Stimulated activated CD8-positive, alpha-beta memory T cell treated with anti-CD3 and anti-CD28 coated beads, Interleukin-15, amount 100 ng/mL, for 24 hours (primary cell): ENCODE measurements at places on chromosomes 12 and 14.

GRCh38 chr12:59181196-59181777 lies 261.0 kb upstream of the LRIG3 start:
- DNase-seq: no peak

DNA sequence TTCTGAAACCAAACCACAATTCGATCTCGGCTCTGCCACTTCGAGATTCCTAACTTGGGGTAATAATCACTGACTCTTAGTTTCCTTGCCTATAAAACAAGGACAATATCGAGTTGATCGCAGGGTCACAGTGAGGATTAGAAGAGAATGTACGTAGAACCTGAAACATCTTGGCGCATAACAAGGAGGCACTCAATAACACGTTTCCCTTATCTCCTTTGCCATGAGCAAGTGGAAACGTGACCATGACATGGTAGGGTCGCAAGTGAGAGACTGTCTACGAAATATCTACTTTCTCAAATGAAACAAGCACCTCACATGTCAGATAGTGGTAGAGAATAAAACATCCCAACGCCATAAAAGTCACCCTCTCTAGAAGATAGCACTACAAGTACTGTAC lies 2.3 kb downstream of the DICER1 start:
- DNase-seq: no peak

- DNase-seq: no peak
These were observed 110.4 kb downstream of the SMOC1 start for GRCh38 chr14:69989622-69990021.

DNA sequence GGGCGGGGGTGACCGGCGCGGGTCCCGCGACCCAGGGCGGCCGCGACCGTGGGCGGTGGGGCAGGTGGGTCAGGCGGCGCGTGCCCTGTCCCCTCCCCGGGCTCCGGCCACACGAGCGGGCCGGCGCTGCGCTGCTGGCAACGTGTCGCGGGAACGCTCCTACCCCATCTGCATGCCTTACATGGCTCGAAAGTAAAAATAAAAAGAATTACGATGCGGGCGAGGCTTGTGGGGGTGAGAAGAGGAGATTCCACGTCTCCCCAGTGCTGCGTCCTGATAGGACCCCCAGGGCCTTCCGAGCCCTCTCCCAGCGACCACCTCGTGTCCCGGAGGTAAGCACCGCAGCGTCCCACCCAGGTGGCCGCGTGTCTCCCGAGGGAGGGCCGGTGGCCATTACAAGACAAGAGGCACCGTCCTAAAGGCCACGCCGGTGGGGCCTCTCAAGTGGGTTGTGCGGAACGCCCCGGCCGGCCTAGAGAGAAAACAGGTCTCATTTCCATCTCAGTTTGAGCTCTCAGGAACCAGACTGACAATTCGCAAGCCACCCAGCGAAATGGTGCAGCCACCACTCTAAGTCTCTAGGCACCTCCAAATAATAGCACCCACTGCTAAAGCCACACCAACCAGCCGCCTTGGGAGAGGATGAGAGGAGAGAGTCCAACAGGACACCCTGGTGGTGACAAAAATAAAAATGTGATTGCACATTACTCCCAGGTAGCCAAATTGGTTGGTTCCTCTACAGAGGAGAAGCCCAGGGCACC lies 612 bp upstream of the FOXN3 start:
- no peak for DNase-seq

DNA sequence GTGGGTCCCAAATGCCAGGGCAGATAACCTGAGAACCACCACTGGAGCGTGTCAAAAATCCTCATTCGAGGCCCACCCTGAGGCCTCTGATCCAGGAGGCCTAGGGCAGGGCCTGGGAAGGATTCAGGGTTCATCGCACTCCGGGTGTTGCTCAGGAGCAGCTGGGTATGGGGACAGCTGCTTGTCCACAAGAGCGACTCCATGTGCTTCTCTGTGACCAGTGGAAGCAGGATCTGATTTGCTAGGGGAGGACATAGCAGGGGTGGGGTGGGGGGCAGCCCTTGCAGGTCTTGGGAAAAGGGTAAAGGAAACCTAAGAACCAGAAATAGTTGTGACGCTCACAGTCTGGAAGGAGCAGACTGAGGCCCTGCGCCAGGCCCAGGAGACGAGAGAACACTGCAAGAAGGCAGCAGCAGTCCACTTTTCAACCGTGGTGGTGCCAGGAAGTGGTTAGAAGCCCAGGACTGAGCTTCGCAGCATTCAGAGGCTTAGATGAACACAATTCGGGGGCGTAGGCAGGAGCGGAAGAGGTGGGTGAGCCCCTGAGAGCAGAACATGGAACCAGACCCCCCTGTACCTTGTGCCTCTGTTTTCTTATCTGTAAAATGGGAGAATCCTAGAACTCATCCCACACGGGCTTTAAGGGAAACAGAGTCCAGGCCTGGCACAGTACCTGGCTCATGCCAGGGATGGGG lies 33.7 kb downstream of the ITPK1 start:
- no peak for DNase-seq

DNA sequence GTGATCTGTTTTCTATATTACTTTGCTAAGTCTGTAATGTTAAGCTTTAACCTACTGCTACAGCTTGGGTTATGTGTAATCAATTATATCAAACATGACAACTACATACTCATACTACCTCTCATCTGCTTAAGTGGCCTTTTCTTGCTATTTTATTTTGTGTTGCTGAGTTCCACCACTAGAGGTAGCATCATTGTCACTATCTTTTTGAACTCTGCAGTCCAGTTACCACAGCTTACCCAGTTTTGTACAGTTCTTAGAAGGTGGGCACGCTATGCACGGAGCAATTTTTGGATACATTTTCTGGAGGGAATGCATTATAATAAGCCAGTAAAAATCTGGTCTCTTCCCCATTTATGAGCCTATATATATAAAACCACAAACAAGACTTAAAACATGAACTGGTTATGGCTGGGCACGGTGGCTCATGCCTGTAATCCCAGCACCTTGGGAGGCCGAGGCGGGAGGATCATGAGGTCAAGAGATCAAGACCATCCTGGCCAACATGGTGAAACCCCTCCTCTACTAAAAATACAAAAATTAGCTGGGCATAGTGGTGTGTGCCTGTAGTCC lies 48.5 kb downstream of the SAV1 start:
- no peak for DNase-seq

DNA sequence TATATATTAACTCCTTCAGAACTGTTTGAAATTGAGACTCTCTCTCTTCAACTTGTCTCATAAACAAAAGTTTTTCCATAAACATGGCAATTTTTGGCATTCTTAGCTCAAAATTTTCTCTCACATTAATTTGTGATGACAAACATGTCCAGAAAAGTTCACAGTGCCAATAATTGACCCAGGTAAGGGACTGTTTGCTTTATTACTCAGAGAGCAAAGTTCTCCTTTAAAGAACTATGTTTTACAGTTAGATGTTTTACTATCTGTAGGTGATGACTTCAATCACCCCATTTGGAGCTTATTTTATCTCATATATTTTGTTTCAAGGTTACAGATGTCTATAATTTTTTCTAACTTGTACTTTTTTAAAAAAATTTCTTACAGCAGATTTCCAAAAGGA lies 855.6 kb downstream of the SLC16A7 start:
- no peak for DNase-seq

DNA sequence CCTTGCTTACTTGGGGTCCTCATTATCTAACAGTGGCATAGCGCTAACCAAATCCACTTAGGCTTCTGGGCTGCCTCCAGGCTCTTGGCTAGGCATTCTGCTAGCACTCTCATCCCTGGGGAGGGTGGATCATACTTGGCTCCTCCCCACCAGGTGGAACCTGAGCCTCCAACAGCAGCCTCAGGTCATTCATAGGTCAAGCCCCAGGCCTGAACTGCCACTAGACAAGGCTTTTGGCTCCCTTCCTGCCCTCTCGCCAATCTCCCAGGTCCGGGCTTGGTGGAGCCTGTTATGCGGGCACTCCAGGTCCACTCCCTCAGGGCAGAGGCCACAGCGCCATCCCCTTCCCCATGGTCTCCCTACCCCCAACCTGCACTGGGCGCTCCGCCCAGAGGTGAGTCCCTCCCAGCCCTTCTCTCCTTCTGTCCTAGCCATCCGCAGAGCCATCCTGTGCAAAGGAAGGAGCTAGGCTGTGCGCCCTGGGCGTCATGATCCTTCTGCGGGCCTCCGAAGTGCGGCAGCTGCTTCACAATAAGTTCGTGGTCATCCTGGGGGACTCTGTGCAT lies 154.9 kb upstream of the AMIGO2 start:
- DNase-seq: no peak

GRCh38 chr14:106013879-106014376 lies 487.5 kb downstream of the TMEM121 start:
- DNase-seq: no peak

DNA sequence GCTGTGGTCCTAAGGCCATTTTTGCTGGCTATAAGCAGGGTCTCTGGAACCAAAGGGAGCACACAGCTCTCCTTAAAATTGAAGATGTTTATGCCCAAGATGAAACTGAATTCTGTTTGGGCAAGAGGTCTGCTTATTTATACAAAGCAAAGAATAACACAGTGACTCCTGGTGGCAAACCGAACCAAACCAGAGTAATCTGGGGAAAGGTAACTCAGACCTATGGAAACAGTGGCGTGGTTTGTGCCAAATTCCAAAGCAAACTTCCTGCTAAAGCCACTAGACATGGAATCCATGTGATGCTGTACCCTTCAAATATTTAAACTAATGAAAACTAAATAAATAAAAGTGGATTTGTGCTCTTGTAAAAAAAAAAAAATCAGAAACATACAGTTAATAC lies 29.6 kb upstream of the BICDL1 start:
- DNase-seq: no peak

- DNase-seq: no peak
These were observed 135.8 kb downstream of the ITPR2 start for GRCh38 chr12:26697217-26697616.

DNA sequence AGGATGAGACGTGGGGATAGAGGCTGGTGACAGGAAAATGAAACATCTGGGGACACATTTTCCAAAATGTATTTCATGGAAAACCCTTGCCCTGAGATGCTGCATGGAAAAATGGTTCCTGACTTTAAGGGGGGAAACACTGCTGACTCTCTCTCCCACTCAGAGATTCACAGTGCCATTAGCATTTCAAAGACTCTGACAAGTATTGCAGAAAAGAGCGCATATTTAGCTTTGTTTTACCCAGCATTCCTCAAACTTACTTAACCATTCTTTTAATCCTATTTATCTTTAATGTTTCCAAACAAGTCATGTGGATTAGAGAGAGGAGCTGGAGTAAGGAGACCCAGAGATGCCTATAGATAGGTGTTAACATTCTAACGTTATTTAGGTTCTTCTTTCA lies 141.8 kb upstream of the DYRK2 start:
- DNase-seq: no peak

- DNase-seq: no peak
These were observed 1.1 kb downstream of the HPD start for GRCh38 chr12:121857322-121858246.

GRCh38 chr14:50530794-50531365 lies 1.5 kb downstream of the MAP4K5 start:
- no peak for DNase-seq

DNA sequence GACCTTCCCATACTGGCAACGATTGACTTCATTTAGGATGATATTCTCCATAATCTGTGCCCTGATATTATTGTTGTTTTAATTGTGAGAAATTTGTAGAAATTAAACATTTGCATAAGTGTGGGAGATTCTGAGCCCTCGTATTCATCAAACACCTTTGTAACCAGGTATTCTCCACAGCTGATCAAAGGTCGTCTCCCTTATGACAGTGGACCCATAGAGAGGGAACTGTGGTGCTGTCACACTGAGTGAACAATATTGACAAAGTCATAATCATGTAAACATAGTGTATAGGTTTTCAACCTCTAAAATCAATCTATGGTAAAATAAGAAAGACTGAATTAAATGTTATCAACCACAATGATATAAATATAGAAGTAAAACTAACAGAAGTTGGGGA lies 14.9 kb upstream of the PLEKHG3 start:
- DNase-seq: no peak

GRCh38 chr14:100282083-100282350 lies 24.2 kb downstream of the SLC25A29 start:
- no peak for DNase-seq

- no peak for DNase-seq
These were observed 398.8 kb downstream of the FOXG1 start for GRCh38 chr14:29165431-29165830.

DNA sequence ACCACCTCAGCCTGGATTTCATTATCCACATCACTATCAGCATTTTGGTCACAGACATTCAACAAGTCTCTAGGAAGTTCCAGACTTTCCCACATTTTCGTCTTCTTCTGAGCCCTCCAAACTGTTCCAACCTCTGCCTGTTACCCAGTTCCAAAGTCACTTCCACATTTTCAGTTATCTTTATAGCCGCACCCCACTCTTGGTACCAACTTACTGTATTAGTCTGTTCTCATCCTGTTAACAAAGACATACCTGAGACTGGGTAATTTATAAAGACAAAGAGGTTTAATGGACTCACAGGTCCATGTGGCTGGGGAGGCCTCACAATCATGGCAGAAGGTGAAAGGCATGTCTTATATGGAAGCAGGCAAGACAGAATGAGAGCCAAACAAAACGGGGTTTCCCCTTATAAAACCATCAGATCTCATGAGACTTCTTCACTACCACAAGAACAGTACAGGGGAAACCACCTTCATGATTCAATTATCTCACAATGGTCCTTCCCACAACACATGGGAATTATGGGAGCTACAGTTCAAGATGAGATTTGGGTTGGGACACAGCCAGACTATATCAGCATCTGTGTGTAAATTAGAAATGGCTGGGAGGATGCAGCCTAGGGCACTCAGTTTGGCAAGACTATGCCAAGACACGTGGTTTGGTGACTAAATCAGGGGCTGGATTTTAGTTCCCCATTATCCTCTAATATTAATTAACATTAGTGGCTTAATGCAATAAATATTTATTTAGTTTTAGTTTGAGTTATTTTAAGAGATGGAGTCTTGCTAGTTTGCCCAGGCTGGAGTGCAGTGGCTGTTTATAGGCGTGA lies 16.2 kb upstream of the FUT8 start:
- no peak for DNase-seq

GRCh38 chr14:89900802-89901201 lies 53.7 kb downstream of the EFCAB11 start:
- DNase-seq: no peak

DNA sequence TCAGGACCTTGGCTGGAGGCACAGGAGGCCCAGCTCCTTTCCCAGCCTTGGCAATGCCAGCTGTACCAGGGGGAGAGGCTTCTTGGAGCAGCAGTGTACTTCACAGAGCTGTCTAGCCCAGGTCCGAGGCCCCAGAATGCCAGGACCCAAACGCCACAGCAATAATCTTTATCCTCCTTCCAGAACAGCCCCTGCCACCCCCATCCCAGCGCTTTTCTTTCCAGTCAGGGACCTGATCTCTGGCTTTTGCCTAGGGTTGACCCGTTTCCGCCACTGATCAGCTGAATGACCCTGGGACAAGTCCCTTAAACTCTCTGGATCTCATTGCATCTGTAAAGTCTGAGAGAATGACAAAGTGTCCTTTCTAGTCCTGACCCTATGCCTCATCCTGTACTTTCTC lies 5.1 kb downstream of the LAG3 start:
- no peak for DNase-seq

DNA sequence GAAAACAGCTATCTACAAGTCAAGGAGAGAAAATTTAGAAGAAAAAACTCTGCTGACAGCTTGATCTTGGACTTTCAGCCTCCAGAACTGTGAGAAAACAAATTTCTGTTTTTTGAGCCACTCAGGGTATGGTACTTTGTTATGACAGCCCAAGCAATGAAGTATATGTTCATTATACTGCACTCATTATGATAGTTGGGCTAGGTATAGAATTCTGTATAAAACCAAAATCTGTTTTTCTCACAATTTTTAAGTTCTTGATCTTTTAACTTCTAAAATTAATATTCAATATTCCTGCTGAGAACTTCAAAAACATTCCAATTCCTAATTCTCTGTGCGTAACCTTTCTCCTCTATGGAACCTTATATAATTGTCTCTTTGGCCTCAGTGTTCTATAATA lies 200.8 kb downstream of the SLC5A8 start:
- DNase-seq: no peak
